CD4-positive, alpha-beta T cell treated with Interleukin-4 for 1 hour (primary cell): ENCODE measurements at places on chromosomes 1 and 21.

GRCh38 chr1:162835157-162835899, 25.6 kb downstream of the CCDC190 start:
- no peak for DNase-seq

GRCh38 chr1:240980342-240980741, 368.4 kb upstream of the GREM2 start:
- DNase-seq: no peak

DNA sequence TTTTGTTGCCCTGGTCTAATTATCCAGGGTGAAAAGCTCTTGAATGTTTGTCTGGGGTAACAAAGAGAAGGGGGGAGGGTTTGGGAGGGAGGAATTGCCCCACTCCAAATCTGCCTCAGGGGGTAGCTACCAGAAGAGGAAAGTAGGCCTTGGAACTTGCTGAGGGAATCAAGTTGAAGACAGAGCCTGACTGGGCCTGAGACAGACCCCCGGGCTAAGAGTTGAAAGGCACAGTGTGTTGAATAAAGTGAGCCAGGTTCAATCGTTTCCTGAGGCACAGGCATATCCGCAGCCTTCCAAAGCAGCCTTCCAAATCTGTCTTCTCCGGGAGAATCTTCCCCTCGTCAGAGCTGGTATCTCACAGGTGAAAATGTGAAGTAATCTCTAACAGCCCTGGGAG, 96.6 kb downstream of the LRIG2 start:
- DNase-seq: no peak

DNA sequence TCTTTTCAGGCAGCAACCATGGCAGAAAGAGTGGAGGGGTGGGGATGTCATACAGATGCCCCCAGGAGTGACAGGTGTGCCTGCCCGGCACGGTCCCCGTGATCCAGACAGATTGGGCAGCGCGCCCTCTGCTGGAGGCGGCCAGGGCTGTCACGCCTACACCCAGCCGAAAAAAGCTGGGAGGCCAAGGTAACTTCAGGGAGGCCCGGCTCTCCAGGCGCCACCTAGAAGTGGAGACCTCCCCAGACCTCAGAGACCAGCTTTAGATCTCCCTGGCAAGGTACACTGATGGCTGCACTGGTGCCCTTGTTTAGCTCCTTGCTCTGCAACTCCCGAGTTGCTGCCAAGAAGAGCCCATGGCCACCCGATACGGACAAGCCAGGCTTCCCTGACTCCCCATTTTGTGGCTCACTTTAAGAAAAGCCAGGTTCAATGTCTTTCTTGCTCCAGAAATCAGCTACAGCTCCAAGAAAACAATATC, 6.6 kb downstream of the GOLT1A start:
- DNase-seq: peak; percentile 62

DNA sequence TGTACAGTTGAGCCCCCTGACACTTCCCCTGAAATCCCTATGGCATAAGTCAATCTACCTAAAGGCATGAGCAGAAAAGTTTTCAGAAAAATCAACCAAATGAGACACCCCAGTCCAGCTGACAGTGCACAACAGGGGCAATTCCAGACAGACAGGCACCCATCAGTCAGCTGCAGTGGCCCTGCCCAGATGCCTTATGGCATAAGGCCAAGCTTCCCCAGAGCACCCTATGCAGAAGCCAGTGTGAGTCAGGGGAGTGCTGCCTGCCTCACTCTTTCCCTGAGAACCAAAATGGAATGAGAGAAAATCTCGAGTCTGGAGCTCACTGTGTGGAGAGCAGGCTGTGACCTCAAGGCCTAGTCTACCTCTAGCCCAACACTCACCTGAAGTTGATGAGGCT, 38.1 kb downstream of the MRAP start:
- DNase-seq: no peak

DNA sequence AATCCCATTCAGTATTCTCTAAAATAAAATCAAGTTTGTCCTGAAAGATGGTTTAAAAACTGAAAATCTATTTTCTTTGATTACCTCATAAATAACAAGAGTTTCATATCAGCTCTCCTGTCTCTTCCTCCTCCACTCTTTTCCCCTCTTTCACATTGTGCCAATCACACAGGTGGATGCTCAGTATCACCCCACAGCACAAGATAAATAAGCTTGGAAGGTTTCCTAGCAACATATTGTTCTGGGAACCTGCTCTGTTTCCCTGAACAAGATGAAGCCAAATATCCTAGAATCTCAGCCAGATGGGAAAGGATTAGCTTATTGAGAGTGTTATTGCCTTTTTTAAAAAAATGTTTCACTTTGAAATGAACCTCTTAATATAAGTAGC, 45.7 kb upstream of the CACYBP start:
- DNase-seq: no peak

- peak; percentile 28 for DNase-seq
Measured at GRCh38 chr1:113452921-113453770, 62.8 kb downstream of the MAGI3 start.

DNA sequence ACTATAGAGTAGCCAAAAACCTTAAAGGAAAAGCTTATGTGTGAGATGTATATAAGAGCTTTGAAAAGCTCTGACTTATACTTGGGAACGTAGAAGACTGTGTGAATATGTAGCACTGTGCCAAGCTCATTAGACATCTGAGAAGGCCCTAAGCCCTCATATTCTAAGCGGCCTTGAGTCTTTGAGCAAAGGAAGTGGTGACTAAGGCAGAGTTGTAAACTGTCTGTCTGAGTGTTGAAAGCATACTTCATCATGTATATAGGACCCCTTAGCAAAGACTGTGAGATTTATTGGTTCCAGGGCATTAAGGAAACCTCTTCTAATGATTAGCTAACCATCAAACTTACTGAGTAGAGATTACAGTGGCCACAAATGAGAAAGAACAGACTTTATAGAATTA, 153.3 kb upstream of the LYPLAL1 start:
- DNase-seq: no peak

DNA sequence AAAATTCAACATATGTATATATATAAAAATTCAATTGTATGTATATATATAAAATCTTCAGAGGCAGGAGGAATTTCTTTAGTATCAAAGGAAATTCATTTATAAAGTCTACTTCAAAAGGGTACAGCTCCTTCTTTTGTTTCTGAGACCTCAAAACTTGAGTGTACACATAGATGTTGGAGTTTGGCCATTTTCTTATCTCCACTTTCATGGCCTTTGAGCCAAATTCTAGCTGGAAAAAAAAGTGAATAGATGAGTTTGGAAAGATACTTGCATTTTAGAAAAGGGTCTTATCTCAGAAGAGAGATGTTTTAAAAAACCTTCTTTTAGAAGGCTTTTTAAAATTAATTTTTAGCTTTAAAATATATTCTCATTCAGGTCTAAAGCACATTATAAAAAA, 103.2 kb downstream of the ATF6 start:
- DNase-seq: no peak

DNA sequence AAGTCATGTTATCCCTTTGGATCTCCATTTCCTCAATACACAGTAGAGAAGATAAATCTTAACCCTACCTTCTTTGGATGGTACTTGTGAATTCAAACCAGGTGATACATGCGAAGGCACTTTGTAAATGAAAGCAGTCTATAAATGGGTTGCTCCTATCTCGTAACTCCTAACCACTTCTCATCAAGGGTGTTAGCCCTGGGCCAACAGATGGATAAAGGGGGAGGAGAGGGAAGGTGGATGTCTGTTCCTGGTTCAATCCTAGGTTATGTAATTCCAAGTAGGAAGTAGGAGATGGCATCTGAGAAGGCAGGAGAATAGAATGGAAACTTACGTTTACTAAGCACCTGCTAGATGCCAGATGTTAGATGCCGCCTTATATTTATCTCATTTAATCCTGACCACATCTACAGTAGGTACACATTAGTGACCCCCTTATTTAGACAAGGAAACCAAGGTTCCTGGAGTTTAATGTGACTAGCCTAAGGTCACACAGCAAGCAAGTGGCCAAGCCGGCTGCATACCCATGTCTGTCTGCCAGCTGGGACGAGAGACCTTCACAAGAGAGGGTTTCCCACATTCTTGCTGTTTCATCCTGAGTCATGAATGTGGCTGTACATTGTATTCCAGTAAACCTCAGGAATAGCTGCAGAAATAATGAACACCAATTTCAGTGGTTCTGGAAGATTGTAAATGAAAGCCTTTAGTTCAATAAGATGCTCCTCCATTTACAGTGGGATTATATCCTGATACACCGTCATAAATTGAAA, 47.7 kb downstream of the ELAVL4 start:
- DNase-seq: no peak

DNA sequence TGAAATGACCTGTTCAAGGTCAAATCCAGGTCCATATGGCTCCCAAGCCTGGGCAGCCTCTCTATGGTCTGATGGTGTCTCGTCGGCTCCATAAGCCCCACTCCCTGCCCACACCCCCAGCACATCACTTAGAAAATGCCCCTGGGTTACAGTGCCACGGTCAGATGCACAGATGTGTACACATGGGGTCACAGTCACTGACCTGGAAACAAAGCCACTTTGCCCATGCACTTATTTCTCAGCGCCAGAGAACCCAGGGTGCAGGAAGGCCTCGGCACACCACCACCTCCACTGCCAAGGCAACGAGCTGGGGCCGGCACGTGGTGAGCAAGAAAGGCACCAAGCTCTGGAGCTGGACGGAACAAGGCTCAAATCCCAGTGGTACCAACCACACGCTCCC, 24.7 kb downstream of the IFFO2 start:
- DNase-seq: no peak

GRCh38 chr1:44154049-44154448, 12.6 kb upstream of the KLF18 start:
- no peak for DNase-seq

GRCh38 chr1:36384542-36385409, 948 bp downstream of the STK40 start:
- DNase-seq: peak; percentile 55

- no peak for DNase-seq
Measured at GRCh38 chr1:44225761-44226160, 12.5 kb downstream of the DMAP1 start.

GRCh38 chr1:14782741-14783591, 184.5 kb downstream of the KAZN start:
- DNase-seq: no peak

DNA sequence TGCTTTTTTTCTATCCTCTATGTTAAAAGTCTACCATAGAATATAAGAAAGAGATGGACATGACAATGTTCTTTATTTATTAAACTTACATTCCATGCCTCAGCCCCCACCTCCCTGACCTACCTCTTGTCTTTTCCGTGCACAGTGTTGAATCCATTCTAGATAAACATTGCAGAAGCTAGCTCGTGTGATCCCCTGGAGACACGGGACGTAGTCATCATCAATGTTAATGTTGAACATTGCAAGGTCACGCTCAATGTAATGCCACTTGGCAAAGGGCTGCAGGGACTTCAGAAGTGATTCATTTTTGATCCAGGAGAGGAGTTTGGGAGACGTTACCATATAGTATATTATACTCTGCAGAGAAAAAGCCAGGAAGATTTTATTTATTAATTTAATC, 66.4 kb downstream of the NTPCR start:
- no peak for DNase-seq

DNA sequence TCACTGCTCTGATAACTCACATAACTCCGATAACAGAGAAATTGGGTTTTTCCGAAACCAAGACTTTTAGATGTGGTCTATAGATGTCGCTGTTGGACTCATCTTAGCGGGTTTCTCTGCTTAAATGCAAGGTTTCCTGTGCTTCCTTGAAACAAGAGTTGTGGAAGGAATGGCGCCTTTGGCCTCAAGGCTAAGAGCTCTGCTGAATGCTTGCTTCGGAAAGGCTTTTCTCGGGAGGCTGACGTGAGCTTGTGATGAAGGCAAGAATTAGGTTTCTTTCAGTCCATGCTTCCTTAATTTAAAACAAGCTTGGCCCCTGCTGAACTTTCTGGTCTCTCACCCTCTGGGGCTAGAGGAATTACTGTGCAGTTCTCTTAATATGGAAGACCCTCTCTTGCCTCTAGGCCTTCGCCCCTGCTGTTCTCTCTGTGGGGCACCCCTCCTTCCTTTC, 113.5 kb downstream of the MAP3K21 start:
- no peak for DNase-seq

DNA sequence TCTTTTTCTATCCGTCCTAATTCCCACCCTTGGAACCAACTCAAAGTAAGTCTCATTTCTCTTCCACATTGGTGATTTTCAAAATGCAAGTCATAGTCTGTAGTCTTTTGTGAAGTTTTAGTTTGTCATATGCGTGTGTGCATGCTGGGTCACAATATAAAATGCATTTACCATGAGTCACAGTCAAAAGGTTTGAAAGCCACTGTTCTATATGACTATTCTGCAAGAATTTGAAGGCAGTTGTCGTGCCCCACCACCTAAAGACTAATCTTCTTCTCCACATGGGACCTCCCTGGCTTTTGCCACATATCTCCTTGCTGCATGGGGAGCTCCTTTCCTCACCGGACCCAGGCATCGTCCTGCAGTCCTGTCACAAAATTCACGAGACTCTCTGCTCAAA, 1.6 kb downstream of the STPG1 start:
- DNase-seq: no peak

- no peak for DNase-seq
Measured at GRCh38 chr1:230064283-230064682, 2.8 kb upstream of the GALNT2 start.

GRCh38 chr1:151061704-151062103, 1.5 kb downstream of the MLLT11 start:
- DNase-seq: no peak

- DNase-seq: no peak
Measured at GRCh38 chr1:81113688-81114087, 687.0 kb upstream of the ADGRL2 start.

DNA sequence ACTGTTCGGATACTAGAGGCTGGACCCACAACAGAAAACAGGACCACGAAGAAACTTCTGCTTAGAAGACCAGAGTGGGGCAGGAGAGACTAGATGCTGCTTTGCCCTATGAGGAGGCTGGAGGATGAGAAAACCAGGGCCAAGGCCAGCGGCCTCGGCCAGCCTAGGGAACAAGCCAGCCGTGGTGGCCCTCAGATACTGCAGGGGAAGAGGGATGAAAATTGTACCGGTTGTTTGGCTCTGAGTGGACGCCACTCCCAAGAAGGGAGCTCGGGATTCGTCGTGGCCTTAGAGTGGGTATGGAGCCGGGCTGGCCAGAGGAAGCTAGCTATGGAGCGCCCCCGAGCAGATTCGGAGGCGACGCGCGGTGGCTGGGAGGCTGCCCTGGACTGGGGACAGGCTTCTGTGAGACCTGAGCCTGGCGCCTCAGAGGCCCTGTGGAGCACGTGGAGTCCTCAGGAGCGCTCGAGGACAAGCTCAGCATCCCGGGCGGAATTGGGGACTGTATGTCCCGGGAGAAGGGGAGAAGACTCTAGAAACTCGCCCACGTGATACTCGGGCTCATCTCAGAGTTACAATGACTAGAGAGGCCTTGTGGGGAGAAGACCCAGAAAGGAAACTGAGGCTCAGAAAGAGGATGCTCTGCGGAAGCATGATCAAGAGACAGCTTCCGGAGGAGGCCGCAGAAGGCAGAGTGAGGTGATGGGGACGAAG, 2.8 kb downstream of the PRRX1 start:
- DNase-seq: no peak

- peak; percentile 33 for DNase-seq
Measured at GRCh38 chr1:18923756-18924211, 21.4 kb upstream of the ALDH4A1 start.
